ENCODE measurements at places on chromosomes 7 and 10.

DNA sequence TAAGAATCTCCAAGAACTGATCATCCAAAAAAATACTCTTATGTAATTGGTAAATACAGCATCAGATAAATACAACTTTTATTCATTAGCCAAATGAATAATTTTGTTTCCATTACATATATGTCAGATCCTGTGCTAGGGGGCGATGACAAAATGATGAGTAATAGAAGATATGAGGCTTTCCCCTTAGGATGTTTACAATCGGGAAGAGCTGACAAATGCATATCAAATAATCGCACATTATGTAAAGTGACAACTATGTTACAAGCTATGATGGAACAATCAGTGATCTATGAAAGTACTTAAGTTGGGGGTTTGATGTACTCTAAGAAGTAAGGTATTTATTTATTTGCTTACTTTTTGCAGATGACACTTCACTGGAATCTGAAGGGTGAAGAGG, 465.6 kb upstream of the VSTM2A start:
- no peak for DNase-seq

GRCh38 chr10:13955409-13956068, 368.8 kb downstream of the PRPF18 start:
- DNase-seq, result no peak

- no peak for DNase-seq
These were observed 3.4 kb downstream of the CLEC2L start for GRCh38 chr7:139526578-139527544.

- DNase-seq, result no peak
These were observed 18.6 kb upstream of the VDAC2 start for GRCh38 chr10:75191821-75192568.

GRCh38 chr7:100360135-100360854, 2.4 kb downstream of the PILRB start:
- DNase-seq, result no peak

- no peak for DNase-seq
These were observed 360.0 kb downstream of the MAGI2 start for GRCh38 chr7:79093421-79093820.

DNA sequence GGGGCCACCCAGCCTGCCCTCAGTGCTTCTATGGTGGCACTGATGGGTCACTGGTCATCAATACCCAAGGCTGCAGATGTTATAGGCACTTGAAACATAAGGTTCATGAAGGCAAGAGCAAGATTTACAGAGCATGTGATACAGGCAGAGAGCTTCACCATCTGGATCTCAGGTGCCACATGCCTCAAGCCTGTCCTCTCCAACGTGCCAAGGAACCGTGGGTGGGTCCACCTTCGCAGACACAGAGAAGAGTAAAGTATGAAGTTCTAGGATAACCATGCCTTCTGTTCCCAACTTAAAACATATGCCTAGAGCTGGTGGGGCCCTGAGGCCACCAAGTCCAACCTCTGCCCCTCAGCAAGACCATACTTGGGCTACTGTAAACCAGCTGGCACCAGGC, 26.7 kb upstream of the CDH23 start:
- DNase-seq, result no peak

- no peak for DNase-seq
These were observed 165.4 kb downstream of the BMPER start for GRCh38 chr7:34070511-34071323.

- no peak for DNase-seq
These were observed 217.0 kb downstream of the MAGI2 start for GRCh38 chr7:79236352-79237028.

DNA sequence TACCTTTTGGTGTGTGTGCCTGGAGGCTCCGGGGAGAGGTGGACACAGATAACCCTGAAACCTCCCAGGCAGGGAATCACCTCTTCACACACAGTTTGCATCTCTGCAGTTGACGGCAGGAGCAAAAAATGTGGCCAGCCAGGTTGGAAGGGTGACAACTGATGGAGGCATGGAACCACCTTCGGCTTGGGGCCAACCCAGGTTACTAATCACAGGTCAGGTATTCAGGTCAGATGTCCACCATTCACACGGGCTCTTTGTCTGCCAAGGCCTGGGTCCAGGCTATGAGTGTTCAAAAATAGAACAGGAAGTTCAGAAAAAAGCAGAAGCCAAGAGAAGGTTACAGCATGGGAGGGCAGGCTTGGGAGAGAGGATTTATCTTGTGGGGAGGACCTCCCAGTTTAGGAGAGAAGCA, 137.2 kb upstream of the EFCAB10 start:
- no peak for DNase-seq

GRCh38 chr7:94375691-94376090, 19.0 kb upstream of the COL1A2 start:
- DNase-seq, result no peak

- DNase-seq, result no peak
These were observed 109.5 kb upstream of the CARD11 start for GRCh38 chr7:3153118-3153517.

GRCh38 chr7:130070861-130071622, 708 bp downstream of the KLHDC10 start:
- DNase-seq, result no peak

- no peak for DNase-seq
These were observed 672.9 kb downstream of the MAGI2 start for GRCh38 chr7:78780560-78780959.

DNA sequence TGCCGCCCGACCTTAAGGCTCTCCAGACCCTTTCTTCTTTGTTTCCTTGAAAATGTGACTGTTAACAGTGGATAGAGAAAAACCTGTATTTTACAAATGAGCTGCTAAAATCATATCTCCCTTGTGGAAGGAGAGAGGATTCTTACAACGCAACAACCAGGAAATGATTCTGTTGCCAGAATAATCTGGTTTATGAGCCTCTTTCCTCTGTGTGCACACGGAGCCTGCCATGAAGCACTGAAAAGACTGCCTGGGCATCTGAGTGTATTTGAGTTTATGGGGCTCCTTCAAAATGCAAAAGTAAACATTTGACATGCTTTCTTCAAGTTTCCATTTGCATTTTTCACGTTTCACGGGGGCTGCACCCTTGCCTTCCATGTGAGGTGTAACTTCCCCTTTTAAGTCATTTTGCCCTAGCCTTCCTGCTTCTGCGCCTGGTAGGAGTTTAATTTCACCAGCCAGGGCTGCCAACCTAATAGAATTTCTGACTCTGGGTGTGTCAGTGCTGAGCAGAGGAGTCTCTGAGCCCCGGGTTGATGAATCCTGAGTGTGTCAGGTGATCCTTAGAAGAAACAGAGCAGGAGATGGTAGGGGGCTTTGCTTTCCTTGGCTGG, 101.2 kb downstream of the GRB10 start:
- no peak for DNase-seq

GRCh38 chr7:84073186-84073875, 121.3 kb downstream of the SEMA3A start:
- no peak for DNase-seq
